ENCODE measurements at places on chromosomes 5 and 9.

GRCh38 chr5:59065554-59065953, 482.7 kb downstream of the RAB3C start:
- DNase-seq = peak; percentile 67

- no peak for DNase-seq
These were observed 5.7 kb upstream of the BRD3 start for GRCh38 chr9:134073500-134073899.

DNA sequence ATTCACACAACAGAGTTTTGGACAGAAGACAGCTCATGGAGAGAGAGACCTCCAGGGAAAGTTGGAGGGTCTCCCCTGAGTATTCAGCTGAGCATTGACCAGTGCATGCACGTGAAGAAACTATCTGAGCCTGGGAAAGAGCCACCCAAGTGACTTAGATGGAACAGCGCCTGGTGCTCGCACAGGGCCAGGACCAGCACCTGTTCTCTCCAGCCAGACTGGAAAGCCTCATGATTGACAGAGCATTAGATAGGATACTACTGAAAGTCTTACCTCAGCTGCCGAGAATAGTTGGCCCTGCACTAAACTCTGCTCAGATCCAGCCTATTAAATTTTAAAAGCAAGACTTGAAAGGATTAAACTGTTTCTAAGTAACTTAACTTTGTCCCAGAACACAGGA, 28.3 kb upstream of the NEURL1B start:
- DNase-seq = no peak

GRCh38 chr9:121781145-121781548, 129.7 kb downstream of the DAB2IP start:
- DNase-seq = no peak

DNA sequence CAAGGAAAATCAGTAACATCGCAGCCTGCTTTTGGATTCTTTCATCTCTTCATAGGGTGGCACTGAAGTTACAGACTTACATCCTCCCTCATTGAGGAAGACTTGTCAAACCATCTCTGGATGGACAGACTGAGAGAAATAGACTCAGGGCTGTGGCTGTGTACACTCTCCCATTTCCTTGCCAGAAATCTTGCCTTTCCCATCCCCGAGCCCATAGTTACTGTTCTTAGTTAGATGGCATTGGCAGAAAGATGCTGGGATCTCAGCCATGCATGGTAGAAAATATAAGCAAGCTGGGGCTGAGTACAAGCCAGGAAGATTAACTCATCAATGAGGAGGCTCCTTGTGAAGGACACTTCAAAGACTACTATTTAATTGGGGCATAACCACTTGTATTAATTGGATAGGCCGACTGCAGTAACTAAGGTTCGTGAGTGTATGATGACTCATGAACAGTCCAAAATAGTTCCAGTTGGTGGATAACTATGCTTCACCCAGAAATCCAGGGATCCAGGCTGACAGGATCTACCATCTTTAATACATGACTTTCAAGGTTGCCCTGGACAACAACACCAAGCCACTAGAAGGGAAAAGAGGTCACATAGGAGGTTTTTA, 137.9 kb downstream of the TMEM38B start:
- DNase-seq = no peak

Data from fibroblast of gingiva (primary cell).